ENCODE measurements at places on chromosomes 6 and 20. TPM values are rescaled to one million over a fixed set of nuclear protein-coding genes. Genes with fewer than 3 reads are reported as not detected.
A peak's percentile ranks its signal among the peaks of the same experiment; 100 is the strongest.

DNA sequence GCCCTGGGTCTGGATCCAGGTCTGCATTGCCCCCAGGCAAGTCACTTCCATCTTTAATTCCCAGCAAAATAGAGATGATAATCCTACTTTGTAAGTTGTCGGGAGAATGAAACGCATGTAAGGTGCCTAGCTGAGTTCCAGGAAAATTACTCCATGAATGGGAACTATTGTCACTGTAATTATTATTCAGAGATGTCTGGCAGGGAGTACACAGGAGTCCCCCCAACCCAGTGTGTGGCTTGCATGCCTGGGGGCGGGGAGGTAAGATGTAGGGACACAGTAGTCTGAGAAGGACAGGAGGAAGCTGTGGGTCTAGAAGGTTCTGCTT lies 85.4 kb downstream of the CD40 start:
- DNase-seq = no peak

DNA sequence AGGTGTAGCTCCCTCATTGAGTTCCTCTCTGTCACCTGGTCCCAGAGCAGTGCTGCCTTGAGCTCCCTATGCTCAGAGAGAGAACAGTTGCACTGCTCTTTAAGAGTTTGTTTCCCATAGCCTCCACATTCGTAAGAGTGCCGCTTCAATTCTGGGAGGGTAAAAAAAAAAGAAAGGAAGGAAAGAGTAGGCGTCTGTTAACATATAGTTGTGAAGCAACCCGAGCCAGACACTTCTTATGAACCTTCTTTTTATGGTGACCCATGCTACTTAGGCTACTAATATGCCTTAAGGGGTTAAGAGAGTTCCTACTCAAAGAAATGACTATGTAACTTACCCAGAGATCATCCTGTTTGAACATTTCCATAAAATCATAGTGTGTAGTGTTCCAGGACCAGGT lies 4.3 kb upstream of the ARG1 start:
- no peak for DNase-seq

- DNase-seq = no peak
Measured at GRCh38 chr20:3367089-3367488, 40.4 kb downstream of the DNAAF9 start.

- no peak for DNase-seq
Measured at GRCh38 chr6:26502165-26502564, 2.1 kb downstream of the BTN1A1 start.

DNA sequence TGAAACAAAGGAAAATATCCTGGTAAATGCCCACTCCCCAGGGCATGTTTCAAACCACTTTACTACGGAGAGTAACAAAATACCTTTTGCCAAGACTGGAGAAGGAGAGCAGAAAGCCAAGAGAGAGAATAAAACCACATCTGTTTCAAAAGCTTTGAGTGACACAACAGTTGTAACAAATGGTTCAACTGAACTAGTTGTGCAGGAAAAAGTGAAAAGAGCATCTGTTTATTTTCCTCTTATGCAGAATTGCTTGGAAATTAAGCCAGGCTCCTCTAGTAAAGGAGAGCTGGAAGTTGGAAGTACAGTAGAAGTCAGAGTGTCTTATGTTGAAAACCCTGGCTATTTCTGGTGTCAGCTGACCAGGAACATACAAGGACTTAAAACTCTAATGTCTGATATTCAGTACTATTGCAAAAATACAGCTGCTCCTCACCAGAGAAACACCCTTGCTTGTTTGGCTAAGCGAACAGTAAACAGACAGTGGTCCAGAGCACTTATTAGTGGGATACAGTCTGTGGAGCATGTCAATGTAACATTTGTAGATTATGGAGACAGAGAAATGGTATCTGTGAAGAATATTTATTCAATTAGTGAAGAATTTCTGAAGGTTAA lies 2.6 kb downstream of the TDRD6 start:
- no peak for DNase-seq

TNFAIP3 gene
- 12.5 TPM for total RNA-seq

DNA sequence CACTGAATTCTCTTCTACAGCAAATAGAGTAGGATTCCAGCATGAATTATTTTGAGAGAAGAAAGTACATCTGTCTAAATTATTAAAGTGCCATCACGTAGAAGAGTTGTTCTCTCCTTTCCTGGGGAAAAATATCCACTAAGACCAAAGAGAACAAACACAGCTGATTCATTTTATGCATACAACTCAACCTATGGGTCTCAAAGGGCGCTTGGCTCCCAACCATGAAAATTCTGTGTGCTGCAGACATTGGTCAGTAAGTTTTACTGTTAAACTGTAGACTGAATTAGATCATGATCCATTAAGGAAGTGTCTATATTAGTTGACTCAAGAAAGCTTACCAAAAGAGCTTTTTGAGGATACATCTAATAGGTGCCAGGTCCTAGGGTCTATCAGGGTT lies 83.5 kb downstream of the FRK start:
- no peak for DNase-seq

DNA sequence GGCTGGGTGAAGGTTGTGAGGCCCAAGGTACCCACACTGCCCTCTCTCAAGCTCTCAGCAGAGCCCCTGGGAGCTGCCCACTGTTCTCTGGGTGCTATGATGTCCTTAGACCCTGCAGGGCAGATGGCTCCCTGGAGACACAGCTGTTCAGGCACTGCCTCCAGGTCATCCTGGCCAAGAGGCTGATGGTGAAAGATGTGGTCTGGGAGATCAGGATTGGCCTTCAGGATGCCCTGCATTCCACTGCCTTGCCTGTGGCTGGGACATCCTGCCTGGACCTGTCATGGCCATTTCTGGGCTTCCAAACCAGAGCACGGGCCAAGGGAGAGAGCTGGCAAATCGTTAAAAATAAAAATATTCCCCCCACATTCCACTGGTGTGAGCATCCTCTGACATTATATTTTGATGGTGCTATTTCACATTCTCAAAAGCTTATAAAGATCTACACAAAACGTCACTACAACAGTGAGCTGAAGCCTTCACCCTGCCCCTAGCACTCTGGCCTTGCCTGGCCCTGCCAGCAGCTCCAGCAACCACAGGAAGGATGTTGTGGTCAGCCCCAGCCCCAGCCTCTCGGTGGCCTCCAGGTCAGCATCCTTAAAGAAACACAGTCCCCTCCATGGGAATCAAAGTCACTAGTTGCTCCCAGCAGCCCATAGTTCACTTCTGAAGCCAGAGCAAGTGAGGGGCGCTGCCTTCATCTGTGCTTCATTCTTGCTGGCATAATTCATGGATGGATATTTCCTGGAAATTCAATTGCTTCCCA lies 13.5 kb upstream of the KCNK16 start:
- DNase-seq = no peak

DNA sequence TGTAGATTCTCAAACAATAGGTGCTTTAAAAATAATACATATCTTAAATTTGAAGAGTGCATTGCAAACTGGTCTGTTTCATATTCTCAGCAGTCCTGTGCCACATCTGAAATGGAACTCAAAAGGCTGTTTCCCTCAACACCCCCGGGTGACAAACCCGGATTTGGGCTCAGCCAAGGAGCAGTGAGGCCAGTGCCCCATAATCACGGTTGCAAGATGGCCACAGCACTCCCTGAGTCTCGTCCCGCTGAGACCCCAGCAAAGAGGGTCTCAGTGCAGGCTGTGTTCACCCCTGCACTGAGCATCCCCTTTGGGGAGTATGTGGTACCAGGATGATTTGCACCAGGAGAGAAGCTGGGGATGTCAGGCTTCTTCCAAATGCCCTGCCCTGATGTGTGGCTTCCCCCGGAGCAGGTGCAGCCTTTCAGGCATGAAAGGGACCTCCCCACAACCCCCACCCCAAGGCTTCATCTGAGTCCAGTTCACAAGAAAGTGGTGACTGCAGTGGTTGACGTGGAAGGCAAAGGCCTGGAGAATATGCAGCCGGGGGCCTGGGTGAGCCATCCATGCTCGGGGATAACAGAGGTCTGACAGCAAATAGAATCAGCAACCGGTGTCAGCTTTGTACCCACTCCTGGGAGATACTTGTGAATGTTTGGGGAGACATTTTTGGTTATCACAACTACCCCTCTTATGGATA lies 202.9 kb downstream of the SYNDIG1 start:
- DNase-seq = no peak

NKX2-4 gene
- total RNA-seq = not detected

GRCh38 chr6:31122791-31123706 lies 2.8 kb upstream of the CDSN start:
- peak; percentile 78 for DNase-seq

DNA sequence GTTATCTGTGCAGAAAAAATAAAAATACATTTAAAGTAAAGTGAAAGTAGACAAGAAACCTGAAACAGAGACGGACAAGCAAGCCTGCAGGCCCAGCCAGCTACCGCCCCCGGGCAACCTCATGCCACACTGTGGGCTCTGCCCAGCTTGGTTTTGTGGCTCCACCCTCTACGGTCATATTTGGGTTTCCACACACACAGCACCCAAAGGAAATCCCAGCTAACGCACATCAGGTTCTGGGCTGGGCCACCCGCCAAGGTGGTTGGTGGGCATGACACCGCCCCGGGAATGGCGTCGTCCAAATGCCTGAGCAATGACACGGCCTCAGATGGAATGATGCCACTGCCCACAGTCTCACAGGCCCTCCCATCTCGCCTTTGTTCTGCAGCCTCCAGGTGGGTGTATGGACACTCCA lies 22.9 kb downstream of the FAM110A start:
- DNase-seq = peak; percentile 49

DNA sequence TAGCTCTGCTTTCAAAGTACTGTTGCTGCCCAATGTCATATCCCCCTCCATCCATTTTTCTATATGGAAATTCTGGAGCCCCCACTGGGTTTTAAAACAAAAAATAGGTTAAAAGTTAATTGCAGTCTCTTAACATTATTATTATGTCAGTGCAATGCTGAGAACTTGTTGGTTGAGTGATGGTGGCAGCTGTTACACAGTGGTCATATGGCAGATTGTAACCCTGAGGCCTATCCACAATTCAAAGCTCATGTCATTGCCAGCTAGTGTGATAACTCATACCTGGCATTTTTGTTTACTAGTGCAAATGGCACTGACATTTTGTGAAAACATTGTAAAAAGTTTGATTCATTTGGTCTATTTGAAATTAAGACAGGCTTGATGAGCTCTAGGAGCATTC lies 305.7 kb upstream of the FLRT3 start:
- no peak for DNase-seq

DNA sequence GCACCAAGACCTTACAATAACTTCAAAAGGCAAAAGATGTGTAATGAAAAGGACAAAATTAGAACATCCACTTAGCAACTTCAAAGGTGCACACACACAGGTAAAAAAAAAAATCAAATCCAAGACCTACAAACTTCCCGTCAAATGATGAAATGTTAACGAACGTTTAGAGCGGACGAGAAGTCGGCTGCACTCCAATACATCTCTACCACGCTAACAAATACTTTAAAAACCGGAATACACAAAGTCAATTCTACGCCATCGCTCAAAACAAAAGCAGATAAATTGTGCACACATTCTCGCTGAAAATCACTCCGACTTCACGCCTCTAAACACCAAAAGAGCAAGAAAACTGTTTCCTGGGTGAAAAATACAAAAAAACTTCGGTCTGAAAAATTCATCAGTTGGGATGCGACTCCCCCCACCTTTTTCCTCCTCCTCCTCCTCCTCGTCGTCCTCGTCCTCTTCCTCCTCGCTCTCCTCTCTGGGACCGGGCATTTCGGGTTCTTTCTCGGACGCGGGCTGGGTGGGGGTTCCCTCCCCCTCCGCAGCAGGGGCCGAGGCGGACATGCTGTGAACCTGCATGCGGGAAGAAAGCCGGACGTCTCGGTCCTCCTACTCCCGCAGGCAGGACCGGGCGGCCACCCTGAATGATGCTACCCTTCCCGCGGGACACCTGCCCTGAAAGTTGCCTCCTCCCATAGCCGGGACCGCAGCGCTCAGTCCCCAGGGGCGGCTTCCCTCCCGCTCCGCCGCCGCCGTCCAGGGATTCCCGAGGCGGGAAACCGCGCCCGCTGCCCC lies 712 bp downstream of the DEK start:
- no peak for DNase-seq

GRCh38 chr6:150830439-150831165 lies 34.9 kb upstream of the MTHFD1L start:
- no peak for DNase-seq

- DNase-seq = no peak
Measured at GRCh38 chr6:123629258-123629941, 7.3 kb downstream of the TRDN start.

GRCh38 chr20:61956396-61957342 lies 109.0 kb downstream of the TAF4 start:
- DNase-seq = peak; percentile 41

- DNase-seq = no peak
Measured at GRCh38 chr6:34338811-34339210, 53.7 kb downstream of the NUDT3 start.

THBD gene
- 14.3 TPM for total RNA-seq

- peak; percentile 86 for DNase-seq
Measured at GRCh38 chr6:27814665-27815424, 97.4 kb downstream of the OR2B2 start.

NNAT gene
- not detected for total RNA-seq

DNA sequence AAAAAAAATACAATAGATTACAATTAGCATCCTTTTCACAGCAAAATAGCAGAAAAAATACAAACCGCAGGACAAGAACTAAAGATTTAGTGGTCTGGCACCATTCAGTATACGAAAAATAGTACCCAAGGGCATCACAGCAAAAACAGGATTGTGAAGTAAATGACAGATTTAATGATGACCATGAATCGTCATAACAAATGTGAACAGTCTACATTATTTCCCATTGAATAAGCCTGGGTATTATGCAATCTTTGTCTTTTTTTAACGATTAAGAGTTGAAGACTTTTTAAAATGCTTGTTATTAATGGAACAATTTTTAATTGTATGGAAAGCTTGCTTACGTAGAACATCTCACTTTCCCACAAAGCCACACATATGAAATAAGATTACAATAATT lies 432.8 kb downstream of the PKHD1 start:
- no peak for DNase-seq

- peak; percentile 36 for DNase-seq
Measured at GRCh38 chr6:42745083-42745639, 742 bp downstream of the TBCC start.

DNA sequence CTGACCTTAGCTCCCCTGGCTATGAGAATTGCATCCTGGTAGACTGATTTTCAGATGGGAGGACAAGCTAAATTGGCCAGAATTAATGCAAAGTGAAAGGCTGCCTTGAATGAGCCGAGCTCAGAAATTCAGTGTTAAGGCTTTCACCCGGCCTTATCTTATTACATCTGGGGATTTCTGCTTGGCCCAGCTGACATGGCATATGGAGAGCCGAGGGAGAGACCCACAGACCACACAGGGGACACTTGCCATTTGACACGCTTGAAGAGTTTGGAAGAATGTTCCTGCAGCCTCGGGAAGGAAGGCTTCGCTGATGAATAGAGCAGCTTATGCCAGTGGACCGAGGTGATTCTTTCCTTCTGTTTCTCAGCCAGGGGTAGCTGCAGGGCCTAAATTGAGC lies 9.0 kb downstream of the MOCS3 start:
- DNase-seq = no peak

GRCh38 chr20:19987046-19987445 lies 30.1 kb upstream of the NAA20 start:
- no peak for DNase-seq

GRCh38 chr6:181049-181654 lies 111.1 kb upstream of the DUSP22 start:
- no peak for DNase-seq
